RCC 7860 (cell line): ENCODE measurements at places on chromosomes 13 and 19.

DNA sequence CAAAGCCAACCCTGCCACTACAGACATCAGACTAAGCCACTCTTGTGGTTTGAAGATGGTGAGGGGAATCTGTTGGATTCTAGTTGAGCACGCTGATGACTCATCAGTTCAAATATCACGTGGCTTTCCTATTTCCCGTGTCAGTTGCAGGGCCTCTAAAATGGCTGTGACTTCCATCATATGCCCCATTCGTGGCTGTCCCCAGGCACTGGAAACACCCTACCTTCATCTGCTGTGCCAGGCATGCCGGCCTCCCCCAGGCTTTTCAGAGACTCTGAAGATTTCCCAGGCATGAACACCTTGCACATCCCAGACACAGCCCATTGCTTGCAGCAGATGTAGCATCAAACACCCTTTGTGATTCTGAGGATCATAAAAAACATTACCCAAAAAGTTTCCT, 659.9 kb downstream of the UQCRFS1 start:
- no peak for DNase-seq

DNA sequence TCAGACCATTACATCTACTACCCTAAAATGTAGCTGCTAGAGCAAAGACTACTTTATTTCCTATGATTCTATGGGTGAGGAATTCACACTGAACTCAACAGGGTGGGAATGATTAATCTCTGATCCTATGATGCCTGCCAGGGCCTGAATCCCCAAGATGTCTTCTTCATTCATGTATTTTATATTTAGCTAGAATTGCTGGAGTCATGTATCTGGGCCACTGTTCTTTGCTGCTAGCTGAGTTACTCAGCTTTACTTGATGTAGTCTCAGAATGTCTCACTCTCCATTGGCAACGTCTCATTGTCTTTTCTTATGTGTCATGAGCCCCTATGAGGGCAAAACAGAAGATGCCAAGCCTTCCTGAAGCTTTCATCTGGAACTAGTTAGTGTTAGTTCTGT, 21.1 kb downstream of the ZNF582 start:
- DNase-seq: no peak

GRCh38 chr19:2424686-2425621, 2.4 kb downstream of the TIMM13 start:
- no peak for DNase-seq

DNA sequence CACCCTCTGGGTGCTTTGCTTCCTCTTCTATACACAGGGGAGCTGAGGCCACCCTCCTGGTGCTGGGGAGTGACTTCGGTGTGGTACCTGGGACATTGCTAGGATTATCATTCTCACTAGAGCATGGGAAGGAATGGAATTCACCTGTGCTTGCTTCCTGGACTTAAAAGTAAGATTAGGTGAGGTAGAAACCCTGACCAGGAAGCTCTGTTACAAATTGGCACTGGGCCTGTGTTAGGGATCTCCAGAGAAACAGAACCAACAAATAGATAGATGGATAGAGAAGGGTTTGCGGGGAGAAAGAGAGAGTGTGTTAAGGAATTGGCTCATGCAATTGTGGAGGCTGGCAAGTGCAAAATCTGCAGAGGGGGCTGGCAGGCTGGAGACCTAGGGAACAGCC, 13.9 kb upstream of the SIAH3 start:
- DNase-seq: no peak

GRCh38 chr13:48819899-48820298, 155.8 kb upstream of the FNDC3A start:
- DNase-seq: no peak

- no peak for DNase-seq
Measured at GRCh38 chr13:78254113-78254512, 335.5 kb upstream of the EDNRB start.

- DNase-seq: no peak
Measured at GRCh38 chr19:54294539-54294938, 13.6 kb upstream of the LILRB2 start.

DNA sequence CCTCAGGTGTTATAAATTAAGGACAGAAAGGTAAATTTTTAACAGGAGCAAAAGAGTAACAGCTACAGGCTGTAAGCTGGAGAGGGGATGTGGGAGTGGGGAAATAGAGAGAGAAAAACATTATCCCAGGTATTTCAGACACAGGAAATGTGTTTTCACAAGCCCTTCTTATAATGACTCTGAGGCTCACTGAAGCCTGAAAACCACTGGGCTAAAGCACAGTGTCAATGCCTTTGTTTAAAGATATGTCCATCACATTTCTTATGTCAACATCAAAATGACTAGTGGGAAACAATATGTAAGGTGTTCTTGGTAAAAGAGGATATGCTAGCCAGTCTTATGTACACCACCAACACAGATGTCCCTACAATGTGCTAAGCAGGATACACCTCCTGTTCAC, 365.9 kb downstream of the FGF14 start:
- no peak for DNase-seq

DNA sequence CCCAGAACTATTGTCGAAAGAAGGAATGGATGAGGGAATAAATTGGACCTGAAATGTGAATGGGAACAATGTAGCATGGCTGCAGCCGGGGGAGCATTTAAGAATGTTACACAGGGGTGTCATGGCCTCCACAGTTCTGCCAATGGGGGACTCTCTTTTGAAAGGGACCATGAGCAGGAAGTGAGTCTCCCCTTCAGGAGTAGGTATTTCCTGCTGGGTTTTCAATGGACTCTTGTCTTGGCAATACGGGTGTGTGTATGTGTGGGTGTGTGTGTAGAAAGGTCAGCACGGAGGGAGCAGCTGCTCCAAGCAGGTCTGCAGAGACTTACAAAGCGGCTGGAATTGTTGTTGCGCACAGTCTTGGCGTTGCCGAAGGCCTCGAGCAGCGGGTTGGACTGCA, 24.4 kb downstream of the MYO1F start:
- no peak for DNase-seq

DNA sequence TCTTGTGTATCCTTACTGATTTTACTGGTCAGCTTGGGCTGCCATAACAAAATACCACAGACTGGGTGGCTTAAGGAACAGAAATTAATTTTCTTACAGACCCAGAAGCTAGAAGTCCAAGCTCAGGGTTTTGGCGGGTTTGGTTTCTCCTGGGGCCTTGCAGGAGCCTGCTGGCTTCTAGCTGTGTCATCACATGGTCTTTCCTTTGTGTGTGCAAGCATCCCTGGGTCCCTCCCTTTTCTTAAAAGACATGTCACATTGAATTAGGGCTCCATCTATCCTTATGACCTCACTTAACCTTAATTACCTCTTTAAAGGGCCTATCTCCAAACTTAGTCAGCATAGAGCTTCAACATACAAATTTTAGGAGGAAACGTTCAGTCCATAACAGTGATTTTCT, 23.4 kb downstream of the UBAC2 start:
- no peak for DNase-seq

GRCh38 chr13:110221406-110222117, 85.4 kb downstream of the COL4A1 start:
- DNase-seq: no peak

DNA sequence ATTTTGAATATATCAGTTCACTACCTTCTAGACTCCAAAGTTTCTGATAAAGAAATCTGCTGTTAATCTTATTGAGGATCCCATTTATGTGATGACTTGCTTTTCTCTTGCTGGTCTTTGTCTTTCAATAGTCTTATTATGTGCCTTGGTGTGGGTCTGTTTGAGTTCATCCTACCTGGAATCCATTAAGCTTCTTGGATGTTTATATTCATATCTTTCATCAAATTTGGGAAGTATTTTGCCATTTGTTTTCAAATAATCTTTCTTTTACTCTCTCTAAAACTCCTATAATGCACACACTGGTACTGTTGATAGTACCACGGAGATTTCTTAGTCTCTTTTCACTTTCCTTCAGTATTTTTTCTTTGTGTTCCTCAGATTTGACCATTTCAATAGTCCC, 24.2 kb upstream of the COG6 start:
- DNase-seq: no peak

DNA sequence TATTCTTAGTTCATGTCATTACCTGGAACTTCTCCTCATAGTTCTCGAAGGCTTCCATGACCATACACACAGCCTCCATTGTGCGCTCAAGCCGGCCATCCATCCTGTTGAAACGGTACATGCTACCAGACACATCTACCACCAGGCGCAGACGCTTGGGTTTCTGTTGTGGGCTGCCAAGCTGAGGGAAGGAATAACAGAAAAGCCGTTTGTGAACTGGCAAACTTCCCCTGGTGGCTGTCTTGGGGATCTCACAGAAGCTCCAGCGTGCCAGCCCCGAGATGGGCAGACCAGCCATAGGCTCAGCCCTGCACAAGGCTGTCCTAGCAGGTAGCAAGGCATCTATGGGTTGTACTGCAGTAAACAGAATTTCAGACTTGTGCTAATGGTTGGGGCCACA, 130.1 kb downstream of the RGCC start:
- DNase-seq: no peak

DNA sequence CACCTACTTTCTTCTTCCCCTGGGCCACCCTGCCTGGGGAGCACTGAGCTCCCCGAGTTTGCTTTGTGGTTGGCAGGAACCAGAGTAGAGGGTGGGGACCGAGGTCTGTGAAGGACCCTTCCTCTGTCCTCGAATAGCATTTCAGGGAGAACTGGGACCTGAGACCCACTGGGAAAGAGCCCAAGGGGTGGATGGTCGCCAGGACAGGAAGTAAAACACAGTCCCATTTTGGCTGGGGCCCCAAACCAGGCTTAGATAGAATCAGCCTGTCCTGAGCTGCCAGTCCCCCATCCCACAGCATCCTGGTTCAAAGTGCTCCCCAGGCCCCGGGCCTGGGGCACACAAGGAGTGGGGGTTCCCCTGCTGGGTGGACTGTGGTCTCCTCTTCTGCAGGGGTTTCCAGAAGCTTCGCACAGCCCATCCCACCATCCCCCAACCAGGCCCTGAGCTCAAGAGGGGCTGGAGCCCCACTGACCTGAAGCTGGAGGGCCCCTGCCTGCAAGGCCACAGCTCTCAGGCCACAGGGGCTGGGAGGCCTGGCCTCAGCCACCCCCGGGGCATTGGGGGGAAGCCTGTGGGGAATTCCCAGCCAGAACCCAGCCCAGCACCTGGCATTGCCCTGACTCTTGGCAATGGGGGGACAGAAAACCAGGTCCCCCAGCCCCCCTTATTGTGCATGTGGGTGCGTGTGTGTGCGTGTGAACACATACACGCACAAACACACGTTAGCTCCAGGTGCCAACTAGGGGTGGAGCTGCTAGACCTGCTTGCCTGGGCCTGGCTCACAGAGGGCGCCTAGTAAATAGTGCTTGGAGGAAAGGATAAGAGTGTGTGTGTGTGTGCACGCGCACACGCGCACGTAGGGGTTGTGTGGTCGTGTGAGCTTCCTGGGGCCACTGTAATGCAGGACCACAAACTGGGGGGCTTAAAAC, 995 bp upstream of the MKNK2 start:
- DNase-seq: no peak

GRCh38 chr13:49669735-49670309, 21.5 kb downstream of the EBPL start:
- peak; percentile 55 for DNase-seq

DNA sequence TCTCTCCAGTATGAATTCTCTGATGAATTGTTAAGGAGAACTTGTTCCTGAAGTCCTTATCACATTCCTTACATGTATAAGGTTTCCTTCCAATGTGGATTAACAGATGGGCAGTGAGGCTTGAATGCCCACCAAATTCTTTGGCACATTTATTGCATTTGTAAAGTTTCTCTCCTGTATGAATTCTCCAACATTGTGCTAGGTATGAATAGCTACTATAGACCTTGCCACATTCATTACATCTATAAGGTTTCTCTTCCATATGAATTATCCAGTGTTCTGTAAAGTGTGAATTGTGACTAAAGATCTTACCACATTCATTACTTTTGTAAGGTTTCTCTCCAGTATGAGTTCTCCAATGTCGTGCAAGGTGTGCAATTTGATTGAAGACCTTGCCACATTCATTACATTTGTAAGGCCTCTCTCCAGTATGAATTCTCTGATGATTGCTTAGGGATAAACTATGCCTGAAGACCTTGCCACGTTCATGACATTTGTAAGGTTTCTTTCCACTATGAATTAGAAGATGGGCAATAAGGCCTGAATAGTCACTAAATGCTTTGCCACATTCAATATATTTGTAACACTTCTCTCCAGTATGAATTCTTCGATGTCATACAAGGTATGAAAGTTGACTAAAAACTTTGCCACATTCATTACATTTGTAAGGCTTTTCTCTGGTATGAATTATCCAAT, 20.4 kb downstream of the ZNF578 start:
- DNase-seq: no peak

DNA sequence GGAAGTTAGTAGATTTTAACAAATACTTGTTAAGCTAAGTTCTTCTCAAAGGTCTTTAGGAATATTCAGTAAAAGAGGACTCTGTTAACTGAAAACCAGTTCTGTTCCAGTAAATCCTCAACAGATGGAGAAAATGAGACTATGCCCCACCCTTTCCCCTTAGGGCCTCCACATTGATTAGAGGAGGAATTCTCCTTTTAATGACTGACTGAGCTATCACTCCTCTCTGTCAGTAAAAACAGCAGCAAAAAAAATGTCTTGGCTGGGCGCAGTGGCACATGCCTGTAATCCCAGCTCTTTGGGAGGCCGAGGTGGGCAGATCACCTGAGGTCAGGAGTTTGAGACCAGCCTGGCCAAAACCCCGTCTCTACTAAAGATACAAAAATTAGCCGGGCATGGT, 50.1 kb downstream of the NLRP12 start:
- DNase-seq: no peak

DNA sequence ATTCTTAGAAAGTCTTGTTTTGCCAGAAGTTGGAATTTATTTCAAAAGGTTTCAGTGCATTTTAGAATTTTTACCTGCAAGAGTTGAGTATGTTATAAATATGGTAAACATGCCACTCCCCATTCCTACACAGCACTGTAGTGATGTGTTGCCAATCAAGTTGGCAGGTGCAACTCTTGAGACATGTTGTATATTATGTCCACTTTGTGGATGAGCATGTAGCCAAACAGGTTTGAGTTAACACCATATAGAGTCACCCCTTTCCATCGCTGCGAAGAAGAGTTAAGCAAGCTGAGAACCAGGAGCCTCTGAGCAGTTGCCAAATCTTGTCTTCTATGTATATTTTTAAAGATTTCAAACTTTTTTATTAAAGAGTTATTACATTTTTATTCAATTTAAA, 359.8 kb downstream of the LMO7 start:
- no peak for DNase-seq

- DNase-seq: no peak
Measured at GRCh38 chr19:31519908-31520307, 170.7 kb upstream of the TSHZ3 start.
